ENCODE measurements at places on chromosomes 1 and 21.

DNA sequence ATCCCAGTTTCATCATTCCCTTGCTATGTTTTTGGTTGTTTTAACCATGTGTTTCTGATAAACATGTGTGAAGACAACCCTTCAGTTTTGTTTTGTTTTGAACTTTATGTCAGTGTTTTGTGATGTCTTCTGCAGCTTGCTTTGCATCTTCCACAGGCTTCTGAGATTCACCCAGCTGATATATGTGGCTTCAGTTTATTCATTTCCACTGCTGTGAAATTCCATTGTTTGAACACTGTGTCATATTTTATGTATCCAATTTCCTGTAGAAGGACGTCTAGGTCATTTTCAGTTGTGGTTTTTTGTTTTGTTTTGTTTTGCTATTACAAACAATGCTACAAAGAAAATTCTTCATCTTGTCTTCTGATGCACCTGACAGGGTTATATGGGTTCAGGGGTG, 27.2 kb upstream of the SLC26A9 start:
- no peak for DNase-seq

GRCh38 chr1:199742547-199742946, 285.0 kb upstream of the NR5A2 start:
- no peak for DNase-seq

DNA sequence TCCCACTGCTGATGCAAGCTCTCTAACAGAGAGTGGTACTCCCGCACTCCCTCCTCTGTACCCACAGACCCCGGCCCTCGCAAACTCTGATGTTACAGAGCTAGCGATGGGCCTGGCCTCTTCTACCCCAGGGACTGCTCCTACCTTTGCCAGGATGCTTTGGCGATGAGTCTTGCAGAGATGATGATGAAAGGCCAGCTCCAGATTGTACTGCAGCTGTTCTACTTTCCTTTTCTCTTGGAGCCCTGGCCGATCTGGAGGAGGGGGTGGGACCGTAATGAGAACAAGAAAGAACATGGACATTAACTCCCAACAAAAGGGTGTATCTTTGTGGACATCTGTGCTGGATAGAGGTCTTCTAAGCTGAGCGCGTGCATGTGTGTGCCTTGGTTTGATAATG, 6.0 kb upstream of the LINGO4 start:
- DNase-seq: no peak

- DNase-seq: no peak
Observed at GRCh38 chr1:51578383-51579109, 38.3 kb upstream of the OSBPL9 start.

DNA sequence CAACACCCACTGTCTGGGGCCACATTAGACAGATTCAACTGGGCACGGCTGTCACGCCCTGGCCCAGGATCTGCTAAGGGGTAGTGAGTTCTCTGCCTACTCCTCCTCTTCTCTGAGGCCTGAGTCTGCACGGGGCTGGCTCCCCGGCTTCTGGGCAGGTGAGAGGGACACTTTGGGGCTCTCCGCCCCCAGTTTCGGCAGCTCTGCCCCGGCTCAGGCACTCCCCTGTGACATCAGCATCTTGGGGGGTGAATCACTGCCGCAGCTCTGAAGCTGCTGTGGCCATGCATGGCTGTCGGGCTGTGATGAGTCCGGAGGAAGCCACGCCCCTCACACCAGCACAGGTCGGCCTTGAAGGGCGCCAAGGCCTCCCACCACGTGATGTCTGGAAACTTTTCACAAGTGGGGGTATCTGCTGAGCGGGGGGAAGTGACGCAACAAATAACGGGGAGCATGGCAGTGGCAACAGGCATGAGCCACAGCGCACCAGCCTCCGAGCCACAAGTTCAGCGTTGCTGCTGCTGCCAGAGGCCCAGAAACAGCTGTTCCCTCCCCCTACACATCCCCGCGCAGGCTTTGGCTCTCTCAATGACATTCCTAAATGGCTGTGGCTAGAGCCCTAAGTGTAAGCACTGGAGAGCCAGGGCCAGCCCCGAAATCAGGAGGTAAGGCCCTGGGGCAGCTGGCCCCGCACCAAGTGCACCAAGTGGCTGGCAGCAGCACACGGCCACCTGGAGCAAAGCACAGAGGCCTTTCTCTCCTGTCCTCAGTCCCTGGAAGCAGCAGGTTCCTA, 26.3 kb downstream of the ZBTB17 start:
- DNase-seq: peak; percentile 7

DNA sequence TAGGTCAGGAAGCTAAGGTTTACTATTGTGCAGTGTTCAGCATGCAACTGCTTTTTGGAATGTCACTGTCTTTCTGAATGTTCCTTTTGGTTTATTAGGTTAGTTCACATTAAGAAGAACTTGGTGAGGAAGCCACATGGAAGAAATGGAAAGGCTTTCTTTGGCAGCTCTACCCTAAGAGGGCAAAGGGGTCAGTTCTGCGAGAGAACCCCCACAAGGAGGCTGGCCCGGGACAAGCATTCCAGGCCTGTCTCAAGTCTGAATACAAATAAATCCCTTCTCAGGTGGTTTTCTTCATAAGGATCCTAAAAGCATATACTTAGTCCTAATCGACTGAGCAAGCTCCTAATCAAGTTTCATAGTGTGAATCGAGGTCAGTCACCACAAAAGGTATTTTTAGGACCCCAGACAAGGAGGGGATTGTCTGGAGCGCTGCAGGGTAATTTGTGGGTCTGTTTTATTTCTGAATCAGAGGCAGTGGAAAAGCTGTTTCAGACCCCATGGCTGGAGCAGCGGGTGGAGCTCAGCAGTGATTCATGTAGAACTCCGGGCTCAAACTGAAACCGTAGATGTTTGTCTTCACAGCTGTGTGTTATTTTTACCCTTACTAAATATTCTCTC, 63.3 kb downstream of the ERG start:
- no peak for DNase-seq

DNA sequence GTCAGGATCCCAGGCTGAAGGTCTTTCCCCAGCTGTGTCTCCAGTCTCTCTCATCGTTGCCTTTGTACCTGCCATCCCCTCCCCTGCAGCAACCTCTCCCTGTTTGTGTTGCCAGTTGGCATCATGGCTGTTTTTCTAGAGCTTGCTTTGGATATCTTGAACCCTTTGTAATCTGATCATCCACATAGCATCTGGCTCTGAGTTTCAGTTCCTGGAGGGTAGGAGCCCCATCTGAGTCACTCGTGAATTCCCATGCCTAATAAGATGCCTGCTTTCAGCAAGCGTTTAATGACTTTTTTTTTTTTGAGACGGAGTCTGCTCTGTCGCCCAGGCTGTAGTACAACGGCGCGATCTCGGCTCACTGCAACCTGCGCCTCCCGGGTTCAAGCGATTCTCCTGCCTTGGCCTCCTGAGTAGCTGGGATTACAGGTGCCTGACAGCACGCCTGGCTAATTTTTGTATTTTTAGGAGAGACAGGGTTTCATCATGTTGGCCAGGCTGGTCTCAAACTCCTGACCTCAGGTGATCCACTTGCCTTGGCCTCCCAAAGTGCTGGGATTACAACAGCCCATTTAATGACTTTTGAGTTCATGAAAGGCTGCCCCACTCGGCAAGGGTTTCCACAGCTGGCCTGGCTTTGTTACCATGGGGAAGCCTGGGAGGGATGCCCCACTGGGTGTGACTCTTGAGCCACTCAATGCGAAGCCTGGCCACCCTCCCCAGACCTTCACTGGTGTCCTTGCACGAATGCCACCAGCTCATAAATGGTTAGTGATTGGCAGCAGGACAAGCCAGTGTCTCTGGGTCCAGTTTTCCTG, 11.9 kb downstream of the ALPL start:
- peak; percentile 33 for DNase-seq

- no peak for DNase-seq
Observed at GRCh38 chr1:64917328-64917861, 49.0 kb downstream of the JAK1 start.

DNA sequence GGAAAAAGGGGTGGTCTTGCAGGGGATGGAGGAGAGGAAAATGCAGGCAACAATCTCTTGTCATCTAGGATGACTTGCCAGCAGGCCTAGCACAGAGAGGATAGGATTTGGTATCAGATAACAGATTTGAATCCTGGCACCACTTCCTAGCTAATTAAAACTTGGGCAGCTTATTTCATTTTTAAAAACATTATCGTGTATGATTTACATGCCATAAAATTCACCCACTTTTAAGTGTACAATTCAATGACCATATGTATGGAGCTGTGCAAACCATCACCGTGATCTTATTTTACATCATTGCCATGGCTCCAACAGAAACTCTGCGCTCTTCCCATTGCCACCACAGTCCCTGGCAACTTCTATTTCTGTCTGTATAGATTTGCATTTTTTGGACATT, 6.9 kb downstream of the PYCR2 start:
- no peak for DNase-seq

DNA sequence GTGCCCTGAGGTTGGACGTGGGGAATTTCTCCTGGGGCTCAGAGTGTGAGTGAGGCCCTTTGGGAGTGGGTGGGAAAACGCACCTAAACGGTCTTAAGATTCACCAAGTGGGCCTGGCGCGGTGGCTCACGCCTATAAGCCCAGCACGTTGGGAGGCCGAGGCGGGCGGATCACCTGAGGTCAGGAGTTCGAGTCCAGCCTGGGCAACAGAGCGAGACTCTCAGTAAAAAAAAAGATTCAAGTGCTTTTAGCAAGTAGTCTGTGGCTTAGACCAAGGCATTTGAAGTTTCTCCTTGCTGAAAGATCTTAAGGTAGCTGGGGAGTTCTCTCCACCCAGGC, 1.4 kb downstream of the RPS8 start:
- DNase-seq: no peak

DNA sequence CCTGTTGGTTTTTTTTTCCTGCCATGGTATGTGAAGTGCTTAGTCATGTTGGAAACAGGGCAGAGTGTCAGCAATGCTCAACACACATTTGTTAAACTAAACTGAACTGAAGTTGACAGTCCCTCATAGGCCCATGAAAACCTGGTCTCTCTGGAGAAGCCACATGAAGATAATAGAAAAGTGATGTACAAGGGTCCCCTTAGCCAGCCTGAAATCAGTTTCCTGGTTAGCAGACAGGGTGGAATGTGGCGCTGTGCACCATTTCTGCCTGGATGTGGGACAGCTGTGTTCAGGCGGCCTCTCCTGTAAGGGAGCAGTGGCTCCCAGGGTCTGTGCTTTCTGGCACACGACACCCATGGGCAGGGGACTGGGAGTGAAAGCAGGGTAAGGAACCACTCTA, 9.9 kb upstream of the CHI3L1 start:
- DNase-seq: no peak

DNA sequence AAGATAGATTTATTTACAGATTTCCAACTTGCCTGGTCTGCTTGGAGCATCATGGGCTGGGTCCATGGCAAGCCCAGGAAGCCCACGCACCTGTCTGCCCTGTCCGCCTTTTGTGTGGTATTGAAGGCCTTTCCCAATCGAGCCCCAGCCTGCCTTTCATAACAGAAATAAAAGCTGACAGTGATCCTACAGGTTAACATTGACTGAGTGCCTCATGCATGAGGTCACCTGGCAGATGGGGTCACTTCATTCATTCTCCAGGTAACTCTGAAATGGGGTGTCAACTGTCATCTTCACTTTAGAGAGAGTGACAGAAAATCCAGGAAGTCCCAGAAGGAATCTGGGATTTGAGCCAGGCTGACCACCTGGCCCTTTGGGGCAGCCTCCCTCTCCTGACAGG, 36.3 kb upstream of the CASZ1 start:
- DNase-seq: no peak

DNA sequence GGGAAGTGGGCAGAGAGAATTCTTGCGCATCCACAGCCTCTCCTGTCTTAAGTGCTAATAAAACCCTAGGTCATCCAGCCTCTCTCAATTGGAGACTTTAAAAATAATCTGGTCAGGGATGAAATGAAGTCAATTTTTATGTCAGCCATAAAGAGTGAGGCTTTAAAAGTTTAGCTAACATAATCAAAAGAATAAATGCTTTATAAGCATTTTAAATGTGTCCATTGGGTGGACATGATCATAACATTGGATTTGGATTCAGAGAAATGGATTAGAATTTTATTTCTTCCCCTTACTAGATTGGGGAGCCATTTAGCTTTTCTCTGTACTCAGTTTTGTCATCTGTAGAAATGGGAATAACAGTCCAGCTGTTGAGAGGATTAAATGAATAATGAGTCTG, 55.5 kb downstream of the PGM1 start:
- DNase-seq: no peak

- DNase-seq: no peak
Observed at GRCh38 chr1:168261390-168261789, 19.3 kb upstream of the TBX19 start.

- no peak for DNase-seq
Observed at GRCh38 chr1:20587661-20588053, 1.2 kb upstream of the CDA start.

DNA sequence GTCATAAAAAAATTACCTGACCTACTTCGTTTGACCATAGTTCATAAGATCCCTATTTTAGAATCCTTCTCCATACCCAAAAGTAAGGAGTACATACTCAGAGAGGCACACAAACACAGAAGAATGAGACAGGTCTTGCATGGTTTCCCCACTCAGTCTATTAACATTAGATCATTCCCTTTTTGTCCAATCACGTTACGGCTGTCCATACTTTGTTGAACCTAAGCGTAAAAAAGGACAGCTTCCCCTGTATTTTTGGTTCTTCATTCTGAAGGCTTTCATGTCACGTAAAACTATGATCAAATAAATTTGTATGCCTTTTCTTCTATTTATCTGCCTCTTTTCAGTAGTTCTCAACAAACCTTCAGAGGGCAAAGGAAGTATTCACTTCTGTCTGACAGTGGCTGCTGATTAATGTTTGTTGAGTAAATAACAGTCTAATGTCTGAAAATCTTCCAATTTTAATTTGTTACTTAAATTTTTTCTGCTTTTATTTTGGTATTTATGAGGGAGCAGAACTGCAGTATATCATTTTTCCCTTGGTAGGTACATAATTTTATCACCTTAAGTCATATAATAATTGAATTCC, 16.4 kb downstream of the PKN2 start:
- no peak for DNase-seq

GRCh38 chr1:173903827-173904531, 13.1 kb downstream of the SERPINC1 start:
- peak; percentile 80 for DNase-seq

DNA sequence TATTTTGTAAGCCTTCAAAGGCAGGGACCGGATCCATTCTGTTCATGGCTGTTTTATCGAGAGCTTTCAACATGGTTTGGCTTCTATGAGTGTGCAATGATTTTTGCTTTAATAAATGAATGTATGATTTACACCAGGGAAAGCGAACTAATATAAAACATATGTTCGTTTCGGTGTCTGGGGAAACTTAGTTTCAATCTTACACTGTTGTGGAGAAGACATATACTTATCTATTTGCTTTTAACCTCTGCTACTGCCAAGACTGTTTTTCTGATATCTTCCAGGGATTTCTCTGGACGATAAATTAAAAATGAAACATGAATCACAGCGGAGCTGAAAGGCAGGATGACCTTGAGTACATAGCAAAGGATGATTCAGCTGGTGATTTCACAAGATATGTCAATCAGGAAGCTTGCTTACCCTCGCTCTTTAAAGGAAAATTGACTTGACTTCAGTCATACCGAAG, 14.7 kb upstream of the CYYR1 start:
- DNase-seq: no peak

- no peak for DNase-seq
Observed at GRCh38 chr1:195909061-195909460, 699.2 kb downstream of the KCNT2 start.
